ENCODE measurements at places on chromosomes 4 and X.

DNA sequence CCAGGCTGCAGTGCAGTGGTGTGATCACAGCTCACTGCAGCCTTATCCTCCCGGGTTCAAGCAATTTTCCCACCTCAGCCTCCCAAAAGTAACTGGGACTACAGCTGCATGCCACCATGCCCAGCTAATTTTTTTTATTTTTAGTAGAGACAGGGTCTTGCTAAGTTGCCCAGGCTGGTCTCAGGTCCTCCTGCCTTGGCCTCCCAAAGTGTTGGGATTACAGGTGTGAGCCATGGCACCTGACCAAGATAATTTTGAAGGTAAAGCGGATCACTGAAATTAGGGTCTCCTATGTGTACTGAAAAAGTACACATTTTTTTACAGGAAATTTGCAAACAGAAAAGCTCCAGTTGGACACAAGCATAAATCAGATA lies 4.8 kb downstream of the SAT1 start:
- DNase-seq, result no peak

- no peak for DNase-seq
Measured at GRCh38 chr4:150855981-150856510, 159.0 kb downstream of the LRBA start.

DNA sequence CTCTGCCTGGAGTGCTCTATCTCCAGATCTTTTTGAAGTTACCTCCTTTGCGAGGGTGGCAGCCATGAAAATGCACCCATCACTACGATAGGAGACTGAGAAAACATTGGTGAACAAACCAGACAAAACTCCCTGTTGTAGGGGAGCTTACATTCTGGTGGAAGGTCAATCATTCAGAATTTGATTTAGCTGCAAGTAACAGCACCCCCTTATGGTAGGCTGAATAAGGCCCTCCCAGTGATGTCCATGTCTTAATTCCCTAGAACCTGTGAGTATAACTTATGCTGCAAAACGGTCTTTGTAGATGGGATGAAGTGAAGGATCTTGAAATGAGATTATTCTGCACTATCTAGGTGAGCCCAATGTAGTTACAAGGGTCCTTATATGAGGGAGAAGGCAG lies 5.6 kb upstream of the TEC start:
- DNase-seq, result no peak

DNA sequence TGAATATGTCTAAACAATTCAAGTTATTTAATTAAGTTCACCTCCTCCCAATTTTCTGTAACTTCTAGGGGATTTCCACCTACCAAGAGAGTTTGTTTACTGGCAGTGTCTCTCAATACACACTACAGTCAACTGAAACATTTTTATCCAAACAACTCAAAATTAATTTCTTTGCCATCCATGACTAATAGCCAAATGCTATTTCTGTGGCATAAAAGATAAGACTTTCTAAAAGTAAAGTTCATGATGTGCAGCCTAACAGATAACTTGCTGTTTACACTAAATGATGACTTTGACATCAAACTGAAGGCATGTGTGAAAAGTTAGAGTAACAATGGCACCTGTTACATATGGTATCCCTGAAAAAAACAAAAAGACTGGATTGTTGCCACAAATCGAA lies 7.3 kb downstream of the TAB3 start:
- DNase-seq, result no peak

DNA sequence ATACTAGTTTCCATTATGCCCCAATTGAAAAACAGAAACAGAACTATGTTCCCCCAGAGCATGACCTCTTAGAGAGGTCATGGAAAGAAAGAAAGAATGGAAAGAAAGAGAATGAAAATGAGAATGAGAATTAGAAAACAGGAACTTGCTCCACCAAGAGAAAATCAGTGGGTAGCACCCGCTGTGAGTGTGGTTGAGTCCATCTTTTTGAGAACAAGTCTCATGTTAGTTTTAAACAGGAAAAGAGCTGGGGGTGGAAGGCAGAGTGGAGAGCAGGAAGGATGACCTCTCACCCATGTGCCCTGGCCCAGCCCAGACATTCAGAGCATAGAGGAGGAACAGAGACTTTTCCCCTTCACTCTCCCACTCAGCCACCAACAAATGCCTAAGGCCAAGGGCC lies 4.9 kb downstream of the GSX2 start:
- no peak for DNase-seq

- no peak for DNase-seq
Measured at GRCh38 chr4:78061939-78062570, 4.9 kb downstream of the FRAS1 start.

DNA sequence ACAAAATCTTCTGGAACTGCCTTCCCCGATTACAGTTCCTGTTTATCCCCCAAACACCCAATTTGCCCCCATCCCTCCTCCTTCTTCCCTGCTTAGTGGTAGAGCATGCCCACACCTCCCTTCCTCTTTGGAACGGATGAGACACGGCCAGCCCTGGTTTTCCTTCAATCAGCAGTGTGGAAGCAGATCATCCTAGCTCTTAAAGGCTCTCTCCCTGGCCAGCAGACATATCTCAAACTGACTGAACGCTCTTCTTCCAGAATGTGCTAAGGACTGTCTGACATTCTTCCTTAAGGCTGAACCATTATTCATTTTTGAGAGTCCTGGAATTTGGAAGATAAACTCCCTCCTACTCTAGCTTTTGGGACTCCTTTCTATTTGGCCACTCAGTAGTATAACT lies 161.1 kb downstream of the TRIML1 start:
- DNase-seq, result no peak

All from astrocyte (in vitro differentiated cells and primary cell).